ENCODE measurements at places on chromosomes 6 and 20.

DNA sequence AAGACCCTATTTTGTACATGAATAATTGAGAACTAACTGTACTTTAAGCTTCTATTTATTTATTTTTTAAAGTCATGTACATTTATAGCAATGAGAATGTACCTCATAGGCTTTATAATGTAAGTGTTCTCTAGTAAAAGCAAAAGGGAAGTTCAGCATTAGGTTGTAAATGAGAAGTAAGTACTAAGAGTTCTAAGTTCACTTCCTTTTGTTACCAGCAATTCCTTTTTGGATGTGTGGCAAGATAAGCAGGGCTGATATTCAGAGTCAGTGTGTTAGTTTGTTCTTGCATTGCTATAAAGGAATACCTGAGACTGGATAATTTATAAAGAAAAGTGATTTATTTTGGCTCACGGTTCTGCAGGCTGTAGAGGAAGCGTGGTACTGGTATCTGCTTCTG, 54.0 kb upstream of the CCN2 start:
- DNase-seq: no peak

DNA sequence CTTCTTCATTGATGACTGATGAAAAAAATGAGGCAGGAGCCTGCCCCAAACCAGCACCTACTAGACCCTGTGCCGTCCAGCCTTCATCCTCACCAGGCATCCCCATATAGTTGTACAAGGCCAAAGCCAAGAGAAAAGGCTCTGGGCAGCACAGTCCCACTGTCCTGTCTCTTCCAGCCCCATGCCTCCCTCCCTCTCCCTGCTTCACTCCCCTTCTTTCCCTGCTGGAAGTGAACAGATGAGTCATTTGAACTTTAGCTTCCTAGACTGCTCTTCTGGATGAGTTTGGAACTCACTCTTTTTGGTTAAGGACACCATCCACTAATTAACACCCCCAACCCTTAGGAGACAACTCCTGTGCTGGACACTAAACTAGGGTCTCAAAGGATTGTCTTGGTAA, 235.2 kb downstream of the LRFN2 start:
- DNase-seq: no peak

DNA sequence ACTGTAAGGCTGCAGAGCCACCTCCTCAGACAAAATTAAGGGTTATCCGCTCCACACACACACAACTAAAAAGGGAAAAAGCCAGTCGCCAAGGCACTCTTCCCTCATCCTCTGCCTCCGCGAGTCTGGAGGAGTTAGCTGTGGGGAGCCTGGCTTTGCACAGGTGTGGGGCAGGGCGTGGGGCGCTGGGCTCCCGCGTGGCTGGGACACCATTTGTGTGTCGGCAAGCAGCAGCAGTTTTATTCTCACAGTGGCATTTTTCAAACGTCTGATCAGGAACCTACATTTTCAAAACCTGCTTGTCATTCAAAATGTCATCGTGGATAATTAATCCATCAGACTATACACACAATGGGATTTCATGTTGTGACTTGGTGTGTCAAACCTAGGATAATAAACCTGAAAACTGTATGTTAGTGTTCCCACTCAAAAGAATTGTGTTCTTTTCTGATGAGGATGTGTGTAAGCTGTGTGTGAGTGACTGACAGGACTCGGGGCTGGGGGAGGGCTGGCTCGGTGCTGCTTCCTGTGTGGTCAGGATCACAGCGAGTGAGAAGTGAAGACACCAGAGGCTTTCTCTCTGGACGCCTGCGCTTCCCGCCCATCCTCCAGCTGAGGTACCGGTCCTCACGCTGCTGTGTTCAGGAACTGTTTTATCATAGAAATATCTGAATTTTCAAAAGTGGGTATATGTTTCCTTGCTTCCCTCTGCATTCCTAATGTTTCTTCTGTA, 83.1 kb downstream of the IRF4 start:
- DNase-seq: peak; percentile 14

DNA sequence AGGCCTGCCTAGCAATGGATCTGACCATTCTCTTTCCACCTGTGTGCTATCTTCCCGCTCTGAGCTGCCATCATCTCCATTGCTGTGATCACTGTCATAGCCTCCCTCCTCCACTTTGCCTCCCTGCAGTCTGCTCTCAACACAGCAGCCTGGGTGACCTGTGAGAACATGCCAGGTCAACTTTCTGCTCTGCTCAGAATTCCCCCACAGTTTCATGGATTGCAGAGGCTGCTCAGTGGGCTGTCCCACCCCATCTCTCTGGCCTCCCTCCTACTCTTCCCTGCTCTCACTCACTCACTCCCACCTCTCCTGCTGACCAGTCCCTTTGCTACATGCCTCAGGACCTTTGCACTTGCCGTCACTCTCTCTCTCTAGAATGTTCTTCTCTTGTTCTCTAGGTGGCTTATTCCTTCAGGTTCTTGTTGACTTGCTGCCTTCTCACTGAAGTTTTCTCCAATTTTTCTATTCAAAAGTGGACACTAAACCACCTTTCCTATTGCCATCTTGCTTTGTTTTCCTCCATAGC, 159.9 kb downstream of the CD83 start:
- no peak for DNase-seq

- no peak for DNase-seq
Measured at GRCh38 chr20:15930311-15931305, 642.6 kb downstream of the KIF16B start.

DNA sequence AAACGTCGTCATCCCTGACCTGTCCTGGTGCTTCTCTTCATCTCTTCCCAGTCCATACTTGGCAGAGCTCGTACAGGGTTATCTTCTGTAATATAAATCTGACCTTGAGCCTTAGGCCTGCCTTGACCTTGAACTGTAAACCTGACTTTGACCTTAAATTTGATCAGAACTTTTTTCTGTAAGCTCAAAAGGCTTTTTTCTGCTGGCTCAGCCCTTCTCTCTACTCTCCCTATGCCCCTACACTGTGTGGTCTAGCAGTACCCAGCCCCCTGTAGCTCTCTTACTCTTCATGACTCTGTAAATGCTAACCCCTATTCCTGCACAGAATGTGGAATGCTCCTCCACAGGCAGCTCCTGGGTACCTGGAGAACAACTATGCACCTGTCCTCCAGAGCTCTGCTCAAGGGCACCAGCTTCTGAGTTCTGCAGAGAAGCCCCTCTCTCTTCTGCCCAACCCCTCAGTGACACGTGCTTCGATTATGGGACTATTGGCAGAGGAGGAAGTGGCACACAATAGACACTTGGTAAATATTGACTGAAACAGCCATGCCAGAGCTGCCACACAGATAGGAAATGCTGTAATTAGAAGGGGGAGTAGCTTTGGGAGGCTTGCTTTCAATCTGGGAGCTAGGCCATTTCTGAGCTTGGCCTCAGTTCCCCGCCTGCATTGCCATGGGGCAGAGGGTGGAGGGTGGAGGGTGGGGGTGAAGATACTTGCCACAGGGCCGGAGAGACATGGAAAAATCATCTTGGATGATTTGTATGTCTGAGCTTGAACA, 15.4 kb downstream of the SNPH start:
- DNase-seq: peak; percentile 81

GRCh38 chr6:47239546-47239945, 70.2 kb downstream of the TNFRSF21 start:
- DNase-seq: no peak

DNA sequence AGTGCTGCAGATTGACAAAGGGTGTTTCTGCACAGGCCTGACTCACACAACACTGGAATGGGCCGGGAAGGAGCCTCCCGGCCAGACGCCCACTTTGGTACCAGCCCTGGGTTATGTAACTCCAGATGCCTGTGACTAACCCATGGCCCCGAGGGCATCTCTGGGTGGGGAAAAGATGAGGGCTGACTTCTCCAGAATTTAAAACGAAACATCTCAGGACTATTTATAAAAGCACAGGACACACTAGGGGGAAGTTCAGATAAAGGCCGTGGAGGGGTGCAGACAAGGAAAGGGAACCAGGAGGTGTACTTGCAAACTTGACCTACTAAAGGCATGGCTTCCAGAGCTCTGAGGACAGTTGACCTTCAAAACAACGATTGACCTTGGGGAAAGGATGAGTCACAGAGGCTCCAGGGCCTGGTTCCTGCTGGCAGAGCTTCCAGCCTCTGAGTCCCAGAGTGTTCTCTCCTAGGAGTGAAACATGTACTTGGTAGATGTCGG, 196.9 kb downstream of the NFATC2 start:
- no peak for DNase-seq

- DNase-seq: no peak
Measured at GRCh38 chr6:7734707-7735383, 8.9 kb downstream of the BMP6 start.

DNA sequence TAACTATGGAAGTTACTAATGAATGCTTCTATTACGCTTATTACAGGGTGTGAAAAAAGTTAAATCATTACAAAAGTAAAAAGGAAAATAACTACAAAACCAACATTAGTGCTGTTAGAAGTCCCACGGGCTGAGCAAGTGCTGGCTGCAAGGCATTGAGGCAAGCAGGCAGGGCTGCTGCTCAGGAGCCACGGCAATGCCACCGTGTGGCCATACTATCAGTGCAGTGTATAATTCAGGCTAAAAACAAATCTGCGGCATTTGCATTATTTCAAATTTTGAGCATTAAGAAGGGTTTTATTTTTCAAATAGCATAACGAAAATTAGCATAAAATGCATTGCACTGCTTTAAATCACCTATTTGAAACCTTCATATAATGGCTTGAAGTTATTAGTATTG, 17.1 kb downstream of the IFNGR1 start:
- no peak for DNase-seq

- DNase-seq: no peak
Measured at GRCh38 chr6:39128832-39129231, 13.8 kb upstream of the SAYSD1 start.

DNA sequence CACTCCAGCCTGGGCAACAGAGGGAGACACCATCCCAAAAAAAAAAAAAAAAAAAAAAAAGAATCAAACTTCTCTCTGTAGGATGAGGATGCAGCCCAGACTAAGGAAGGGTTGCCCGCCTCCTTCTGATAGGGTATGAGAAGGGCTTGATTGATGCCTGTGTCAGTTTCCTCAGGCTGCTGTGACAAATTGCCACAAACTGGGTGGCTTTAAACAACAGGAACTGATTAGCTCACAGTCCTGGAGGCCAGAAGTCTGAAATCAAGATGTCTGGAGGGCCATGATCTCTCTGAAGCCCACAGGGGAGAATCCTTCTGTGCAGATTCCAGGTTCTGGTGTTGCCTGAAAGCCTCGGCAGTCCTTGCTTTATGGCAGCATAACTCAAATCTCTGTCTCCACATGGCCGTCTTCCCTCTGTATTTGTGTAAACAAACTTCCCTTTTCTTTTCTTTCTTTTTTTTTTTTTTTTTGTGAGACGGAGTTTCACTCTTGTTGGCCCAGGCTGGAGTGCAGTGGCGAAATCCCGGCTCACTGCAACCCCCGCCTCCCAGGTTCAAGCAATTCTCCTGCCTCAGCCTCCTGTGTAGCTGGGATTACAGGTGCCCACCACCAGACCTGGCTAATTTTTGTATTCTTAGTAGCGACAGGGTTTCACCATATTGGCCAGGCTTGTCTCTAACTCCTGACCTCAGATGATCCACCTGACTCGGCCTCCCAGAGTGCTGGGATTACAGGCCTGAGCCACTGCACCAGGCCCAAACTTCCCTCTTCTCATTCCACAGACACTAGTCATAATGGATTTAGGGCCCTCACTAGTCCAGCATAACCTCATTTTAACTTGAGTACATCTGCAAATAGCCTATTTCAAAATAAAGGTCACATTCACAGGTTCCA, 11.2 kb upstream of the CDK19 start:
- no peak for DNase-seq

DNA sequence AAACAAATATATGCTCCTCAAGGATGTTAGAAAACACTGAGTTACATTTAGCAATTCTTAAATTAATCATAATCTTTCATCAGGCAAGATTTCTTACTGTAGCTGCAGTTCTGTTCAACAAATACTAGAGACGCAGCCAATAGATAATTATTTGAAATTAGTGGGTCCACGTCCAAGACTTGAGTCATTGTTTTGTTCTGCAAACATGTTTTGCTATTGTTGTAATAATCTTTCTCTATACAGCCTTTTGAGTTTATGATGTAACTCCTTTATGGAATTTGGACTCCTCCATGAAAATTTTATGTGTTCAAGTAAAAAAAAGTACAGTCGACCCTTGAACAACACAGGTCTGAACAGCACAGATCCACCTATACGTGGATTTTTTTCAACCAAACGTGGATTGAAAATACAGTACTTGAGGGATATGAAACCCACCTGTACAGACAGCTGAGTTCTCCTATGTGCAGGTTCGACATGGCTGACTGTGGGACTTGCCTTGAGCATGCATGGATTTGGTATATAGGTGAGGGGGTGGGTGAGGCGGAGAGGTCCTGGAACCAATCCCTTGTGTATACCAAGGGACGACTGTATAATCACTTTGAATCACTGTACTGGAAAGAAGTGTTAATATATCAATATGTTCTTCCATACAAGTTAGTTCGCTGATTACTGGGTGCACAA, 41.3 kb upstream of the SLC22A16 start:
- DNase-seq: peak; percentile 22

GRCh38 chr6:151285122-151285521, 45.4 kb downstream of the AKAP12 start:
- DNase-seq: no peak

DNA sequence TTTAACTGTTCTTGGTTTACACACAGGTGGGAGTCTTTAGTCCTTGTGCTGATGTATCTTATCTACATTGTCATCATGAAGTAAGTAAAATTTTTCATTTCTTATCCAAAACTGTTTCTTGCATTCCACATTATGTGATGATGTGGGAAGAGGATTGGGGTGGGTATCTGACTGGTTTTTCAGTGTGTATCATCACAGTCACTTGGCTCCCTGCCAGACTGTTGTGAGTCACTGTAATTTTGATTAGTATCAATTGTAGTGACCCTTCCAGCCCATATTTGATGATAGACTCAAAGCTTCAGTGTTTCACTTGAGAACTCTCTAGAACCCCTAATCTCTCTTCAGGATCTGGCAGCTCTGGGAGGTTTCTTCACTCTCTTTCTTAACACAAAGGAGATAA, 84.5 kb upstream of the RIN2 start:
- no peak for DNase-seq

- DNase-seq: no peak
Measured at GRCh38 chr6:127117979-127118297, 533 bp upstream of the RSPO3 start.

- DNase-seq: no peak
Measured at GRCh38 chr6:85405853-85406198, 44.1 kb upstream of the NT5E start.

DNA sequence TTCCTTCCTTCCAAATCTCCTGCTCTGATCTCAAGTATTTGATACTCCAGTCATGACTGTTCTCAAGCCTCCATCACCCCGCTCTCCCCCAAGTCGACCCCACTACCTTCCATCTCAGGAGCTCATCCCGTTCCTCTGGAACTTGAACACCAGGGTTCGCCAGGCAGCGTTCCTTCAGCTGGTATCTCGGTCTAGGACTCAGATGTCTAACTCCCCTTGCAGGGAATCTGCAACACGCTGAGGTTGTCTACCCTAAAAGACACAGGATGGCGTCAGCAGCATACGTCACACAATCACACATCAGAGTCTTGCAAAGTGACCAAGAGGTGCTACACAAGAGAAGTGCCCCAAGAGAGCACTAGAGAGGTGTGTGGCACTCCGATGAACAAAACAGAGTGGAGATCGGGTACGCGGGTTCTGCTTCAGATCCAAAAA, 706 bp downstream of the ZNF184 start:
- peak; percentile 91 for DNase-seq

GRCh38 chr6:139407718-139408222, 33.3 kb upstream of the CITED2 start:
- no peak for DNase-seq

All from NCI-H748 treated with DMSO at 0.1 percent for 48 hours (cell line).